ENCODE measurements at places on chromosomes 3 and 15. TPM values are rescaled to one million over a fixed set of nuclear protein-coding genes. Genes with fewer than 3 reads are reported as not detected.

DNA sequence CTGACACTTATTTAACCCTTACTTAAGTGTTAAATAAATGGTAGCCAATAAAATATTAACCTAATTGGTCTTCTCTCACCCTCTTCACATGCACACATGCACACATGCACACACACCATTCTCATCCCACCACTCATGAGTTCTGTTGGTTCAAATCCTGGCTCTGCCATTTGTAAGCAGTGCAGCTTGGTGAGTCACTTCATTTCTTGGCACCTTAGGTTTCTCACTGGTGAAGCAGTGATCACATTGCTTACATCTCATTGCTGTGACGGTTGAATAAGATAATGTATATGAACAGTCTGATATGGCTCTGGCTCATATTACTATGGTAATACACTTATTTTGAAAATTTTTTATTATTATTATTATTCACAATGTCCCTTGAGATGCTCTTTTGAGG is 33.8 kb downstream of the RIOX2 start:
- peaks cover 45% of the 10 kb centered on the region for H3K4me1 ChIP-seq
- H3K27ac ChIP-seq: no peak overlapping the region
- peaks cover 6% of the 10 kb centered on the region for H3K36me3 ChIP-seq
- H3K27me3 ChIP-seq: no peaks in the 10 kb centered on the region

DNA sequence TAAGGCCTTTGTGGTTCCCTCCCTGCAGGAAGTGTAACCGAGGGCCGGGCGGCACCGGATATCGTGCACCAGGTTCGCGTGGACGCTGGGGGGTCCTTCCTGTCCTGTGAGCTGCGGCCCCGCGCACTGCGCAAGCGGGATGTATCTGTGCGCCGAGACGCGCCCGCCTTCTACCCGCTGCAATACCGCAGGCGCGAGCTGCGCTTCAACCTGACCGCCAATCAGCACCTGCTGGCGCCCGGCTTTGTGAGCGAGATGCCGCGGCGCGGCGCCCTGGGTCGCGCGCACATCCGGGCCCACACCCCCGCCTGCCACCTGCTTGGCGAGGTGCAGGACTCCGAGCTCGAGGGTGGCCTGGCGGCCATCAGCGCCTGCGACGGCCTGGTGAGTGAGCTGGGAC is 35.9 kb downstream of the SAXO2 start:
- H3K27ac ChIP-seq: no peak overlapping the region
- H3K4me1 ChIP-seq: no peaks in the 10 kb centered on the region
- peak; percentile 71 for DNase-seq
- H3K36me3 ChIP-seq: no peaks in the 10 kb centered on the region

GRCh38 chr3:186882881-186883685 is 40.6 kb downstream of the ADIPOQ start:
- H3K27ac ChIP-seq: peak overlapping the region; percentile 85
- DNase-seq: peak; percentile 76
- no peaks in the 10 kb centered on the region for H3K27me3 ChIP-seq
- H3K4me3 ChIP-seq: peak overlapping the region; percentile 81
- no peaks in the 10 kb centered on the region for H3K36me3 ChIP-seq

The ALG1L2 gene
- not detected for total RNA-seq

Data from activated T-cell treated with anti-CD3 and anti-CD28 coated beads, Interleukin-2, amount 50 U/mL, for 72 hours (primary cell).